ENCODE measurements at places on chromosomes 7 and 10.
A peak's percentile ranks its signal among the peaks of the same experiment; 100 is the strongest.

GRCh38 chr7:151433721-151434400 is 6.1 kb downstream of the CRYGN start:
- DNase-seq: no peak

GRCh38 chr7:83794829-83795228 is 145.9 kb upstream of the SEMA3E start:
- no peak for DNase-seq

- DNase-seq: no peak
Measured at GRCh38 chr10:45154502-45154901, 153.8 kb downstream of the ZNF22 start.

DNA sequence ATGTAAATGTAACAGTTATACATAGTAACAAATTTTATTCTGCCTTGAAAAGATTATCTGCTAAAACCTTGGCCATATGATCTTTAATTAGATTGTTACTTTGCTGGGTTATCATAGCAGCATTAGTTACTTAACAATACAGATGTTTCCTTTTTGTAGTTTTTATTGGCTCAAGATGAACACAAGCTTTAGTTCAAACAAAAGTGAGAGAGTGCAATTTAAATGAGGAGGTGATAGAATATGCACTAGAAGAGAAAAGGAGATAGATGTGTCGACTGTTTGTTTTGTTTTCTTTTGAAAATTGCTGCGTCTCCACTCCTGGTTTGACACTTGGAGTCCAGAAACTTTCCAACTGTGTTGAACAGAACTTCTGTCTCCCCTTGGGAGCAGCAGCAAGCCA is 91.4 kb upstream of the CAV2 start:
- DNase-seq: no peak

DNA sequence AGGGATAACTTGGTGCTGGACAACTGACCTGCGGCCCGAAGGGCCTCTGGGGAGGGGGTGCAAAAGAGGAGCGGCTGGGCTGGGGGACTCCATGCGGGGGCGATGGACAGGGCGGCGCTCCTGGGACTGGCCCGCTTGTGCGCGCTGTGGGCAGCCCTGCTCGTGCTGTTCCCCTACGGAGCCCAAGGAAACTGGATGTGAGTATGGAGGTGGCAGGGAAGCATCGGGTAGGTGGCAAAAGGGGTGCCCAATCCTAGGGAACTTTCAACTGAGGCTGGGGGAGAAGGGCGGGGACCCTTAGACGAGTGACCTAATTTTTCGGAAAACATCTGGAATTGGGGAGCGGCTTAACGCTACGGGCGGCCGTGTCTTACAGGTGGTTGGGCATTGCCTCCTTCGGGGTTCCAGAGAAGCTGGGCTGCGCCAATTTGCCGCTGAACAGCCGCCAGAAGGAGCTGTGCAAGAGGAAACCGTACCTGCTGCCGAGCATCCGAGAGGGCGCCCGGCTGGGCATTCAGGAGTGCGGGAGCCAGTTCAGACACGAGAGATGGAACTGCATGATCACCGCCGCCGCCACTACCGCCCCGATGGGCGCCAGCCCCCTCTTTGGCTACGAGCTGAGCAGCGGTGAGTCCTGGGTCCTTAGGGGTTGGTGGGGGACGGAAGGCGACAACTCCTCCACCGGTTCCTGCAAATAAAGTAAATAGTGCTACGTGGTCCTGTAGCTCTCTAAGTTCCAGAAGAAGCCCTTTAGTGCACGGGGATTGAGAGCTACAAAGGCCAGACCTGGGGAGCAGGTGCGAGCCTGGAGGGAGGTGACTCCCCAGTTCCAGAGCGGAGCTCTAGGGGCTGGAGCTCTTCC is 622 bp downstream of the WNT16 start:
- no peak for DNase-seq

DNA sequence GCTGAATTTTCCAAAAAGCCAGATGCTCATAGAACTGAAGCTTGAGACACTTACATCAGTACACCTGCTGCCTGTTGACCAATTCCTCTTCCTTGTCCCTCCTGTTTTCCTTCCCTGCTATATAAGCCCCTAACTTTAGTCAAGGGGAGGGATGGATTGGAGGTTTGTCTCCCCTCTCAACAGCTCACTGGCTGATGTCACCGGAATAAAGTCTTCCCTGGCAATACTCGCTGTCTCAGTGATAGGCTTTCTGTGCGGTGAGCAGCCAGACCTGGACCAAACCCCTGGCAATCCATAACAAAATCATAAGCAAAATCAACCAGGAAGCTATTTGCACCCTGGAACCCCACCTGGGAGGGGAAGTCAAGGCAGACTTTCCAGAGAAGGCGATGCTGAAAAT is 929 bp upstream of the IRF5 start:
- no peak for DNase-seq

GRCh38 chr10:6920072-6921019 is 340.3 kb upstream of the PRKCQ start:
- DNase-seq: peak; percentile 48

DNA sequence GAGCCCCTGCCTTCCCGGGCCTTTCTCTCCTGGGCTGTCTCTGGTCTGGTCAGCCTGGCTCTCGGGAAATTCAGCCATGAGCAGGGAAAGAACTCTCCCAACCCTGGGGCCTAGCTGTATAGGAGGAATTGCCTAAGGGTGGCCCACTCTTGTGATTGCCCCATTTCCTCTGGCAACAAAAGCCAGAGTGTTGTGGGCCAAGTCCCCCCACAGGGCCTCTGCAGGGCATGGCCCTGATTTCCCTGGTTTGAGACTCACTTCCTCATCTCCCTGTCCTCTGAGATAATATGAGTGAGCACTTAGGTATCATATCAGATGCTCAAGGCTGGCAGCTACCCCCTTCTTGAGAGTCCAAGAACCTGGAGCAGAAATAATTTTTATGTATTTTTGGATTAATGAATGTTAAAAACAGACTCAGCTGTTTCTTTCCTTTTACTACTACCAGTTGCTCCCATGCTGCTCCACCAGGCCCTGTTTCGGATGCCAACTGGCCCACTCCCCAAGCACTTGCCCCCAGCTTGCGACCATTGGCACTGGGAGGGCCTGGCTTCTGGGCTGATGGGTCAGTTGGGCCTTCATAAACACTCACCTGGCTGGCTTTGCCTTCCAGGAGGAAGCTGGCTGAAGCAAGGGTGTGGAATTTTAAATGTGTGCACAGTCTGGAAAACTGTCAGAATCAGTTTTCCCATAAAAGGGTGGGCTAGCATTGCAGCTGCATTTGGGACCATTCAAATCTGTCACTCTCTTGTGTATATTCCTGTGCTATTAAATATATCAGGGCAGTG is 11.4 kb downstream of the IRF5 start:
- DNase-seq: no peak

- no peak for DNase-seq
Measured at GRCh38 chr10:131533846-131534526, 222.5 kb upstream of the TCERG1L start.

- no peak for DNase-seq
Measured at GRCh38 chr10:58982470-58983239, 193.8 kb upstream of the PHYHIPL start.

DNA sequence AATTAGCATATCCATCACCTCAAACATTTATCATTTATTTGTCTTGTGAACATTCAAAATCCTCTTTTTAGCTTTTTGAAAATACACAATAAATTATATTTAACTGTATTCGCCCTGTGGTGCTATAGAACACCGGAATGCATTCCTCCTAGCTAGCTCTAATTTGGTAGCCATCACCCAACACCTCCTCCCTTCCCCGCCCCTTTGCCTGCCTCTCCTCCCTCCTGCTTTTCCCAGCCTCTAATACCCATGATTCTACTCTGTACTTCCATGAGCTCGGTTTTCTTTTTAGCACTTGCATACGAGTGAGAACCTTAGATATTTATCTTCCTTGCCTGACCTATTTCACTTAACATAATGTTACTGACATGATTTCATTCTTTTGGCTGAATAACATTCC is 80.1 kb downstream of the ANKRD26 start:
- DNase-seq: no peak

DNA sequence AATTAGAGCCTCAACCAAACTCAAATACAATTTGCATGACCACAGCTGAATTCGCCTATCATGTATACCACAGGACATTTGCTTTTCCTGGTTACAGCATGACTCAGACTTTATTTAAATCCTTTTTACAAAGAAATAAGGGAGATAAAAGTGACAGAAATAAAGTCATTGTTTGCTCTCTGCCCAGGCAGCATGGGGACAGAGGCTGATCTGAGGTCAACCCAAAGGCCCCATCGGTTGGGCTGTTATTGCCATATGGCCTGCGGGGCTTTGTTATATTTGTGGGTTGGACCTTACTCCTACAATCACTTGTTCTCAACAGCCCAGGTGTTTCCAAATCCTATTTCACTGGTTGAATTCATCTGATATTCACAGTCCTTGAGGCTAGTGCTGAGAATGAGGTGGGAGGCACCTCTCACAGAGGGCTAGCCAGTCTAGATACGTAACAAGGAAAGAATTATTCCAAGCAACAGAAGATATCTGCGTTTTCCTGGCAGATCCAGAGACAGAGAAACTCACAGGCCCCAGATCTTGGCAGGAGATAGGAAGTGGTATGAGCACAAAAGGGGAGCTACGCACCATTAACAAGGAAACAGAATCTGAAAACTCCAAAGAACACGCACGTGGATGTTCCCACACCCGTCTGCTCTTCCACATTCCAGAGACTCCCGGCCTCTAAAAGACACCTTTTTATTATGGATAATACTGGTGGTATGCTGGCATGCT is 117.3 kb downstream of the HIPK2 start:
- no peak for DNase-seq

GRCh38 chr10:125132344-125132743 is 28.0 kb downstream of the CTBP2 start:
- no peak for DNase-seq

- DNase-seq: no peak
Measured at GRCh38 chr7:87590578-87590977, 10.1 kb downstream of the ABCB1 start.

DNA sequence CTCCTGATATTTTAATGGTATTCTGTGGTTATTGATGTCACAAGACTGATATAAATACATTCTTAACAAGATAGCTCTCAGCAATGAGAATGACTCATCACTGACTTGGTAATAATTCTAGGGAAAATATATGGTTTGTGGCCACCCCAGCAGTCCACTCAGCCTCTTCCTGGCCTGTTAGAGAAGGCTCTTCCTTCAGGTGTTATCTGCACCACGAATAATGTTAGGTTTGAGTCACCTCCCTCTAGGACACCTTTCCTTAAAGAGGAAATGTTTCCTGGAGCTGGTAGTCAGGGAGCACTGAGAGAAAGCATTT is 163.3 kb downstream of the SVIL start:
- DNase-seq: no peak

DNA sequence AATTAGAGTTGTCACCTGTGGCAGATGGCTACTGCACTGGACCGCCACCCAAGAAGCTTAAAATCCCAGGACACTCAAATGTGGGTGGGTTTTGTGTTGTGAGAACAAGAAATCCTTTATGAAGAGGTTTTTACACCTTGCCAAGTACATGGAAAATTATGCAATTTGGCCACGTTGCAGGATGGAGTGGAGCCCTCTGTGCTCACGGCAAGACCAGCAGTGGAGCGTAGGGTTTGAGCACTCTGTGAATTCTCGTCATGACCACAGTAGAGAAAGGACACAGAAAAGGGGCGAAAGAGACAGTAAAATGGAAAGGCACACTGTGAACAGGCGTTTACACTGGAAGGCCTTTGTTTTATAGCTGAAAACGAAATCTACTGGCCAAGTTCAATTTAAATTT is 222.6 kb downstream of the ADARB2 start:
- no peak for DNase-seq

DNA sequence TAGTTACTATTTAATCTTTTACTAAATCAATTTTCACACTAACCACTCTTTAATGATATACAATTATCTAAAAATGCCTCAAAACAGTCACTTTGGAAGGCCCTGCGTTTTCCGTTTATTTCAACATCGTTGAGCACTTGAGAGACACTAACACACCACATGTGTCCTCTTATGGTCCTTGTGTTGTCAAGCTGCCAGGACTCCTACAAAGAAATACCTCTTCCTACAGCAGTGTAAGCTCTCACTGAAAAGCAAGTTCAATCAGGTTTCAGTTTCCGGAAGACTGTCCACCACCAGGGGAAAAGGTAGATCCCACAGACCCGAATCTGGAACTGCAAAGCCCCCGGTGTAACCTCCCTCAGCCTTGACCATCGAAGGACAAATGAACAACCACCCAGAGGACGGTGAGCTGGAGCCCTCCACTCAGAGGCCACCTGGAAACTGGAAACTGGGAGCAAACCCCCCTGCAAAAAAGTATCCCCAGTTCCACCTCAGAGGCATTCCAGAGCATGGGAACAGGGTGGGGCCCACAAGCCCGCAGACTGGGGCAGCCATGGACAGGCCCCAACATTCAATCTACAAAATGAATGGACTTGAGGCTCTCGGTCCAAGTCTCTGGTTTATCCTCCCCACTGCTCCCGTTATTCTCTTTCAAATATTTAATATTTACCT is 37.6 kb downstream of the KCNH2 start:
- DNase-seq: no peak

GRCh38 chr7:29499932-29500331 is 63.7 kb upstream of the PRR15 start:
- no peak for DNase-seq

GRCh38 chr7:81469153-81469868 is 300.5 kb downstream of the HGF start:
- DNase-seq: no peak

DNA sequence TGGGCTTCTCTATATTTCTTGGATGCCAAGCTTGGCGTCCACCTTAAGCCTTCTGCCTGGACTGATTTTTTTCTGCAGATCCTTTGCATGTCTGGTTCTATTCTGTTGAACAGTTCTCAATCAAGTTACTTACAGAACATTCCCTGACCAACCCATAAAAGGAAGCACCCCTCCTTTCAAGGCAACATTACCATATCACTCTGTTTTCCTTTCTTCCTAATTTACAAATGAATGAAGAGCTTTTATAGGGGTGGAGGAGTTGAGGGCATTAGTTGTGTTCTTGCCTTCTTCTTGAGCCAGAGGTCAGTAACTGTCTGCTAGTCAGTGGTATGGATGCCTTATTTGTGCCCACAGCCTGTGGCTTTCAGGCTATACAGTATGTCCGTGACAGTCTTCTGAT is 361.0 kb downstream of the PHTF2 start:
- no peak for DNase-seq

DNA sequence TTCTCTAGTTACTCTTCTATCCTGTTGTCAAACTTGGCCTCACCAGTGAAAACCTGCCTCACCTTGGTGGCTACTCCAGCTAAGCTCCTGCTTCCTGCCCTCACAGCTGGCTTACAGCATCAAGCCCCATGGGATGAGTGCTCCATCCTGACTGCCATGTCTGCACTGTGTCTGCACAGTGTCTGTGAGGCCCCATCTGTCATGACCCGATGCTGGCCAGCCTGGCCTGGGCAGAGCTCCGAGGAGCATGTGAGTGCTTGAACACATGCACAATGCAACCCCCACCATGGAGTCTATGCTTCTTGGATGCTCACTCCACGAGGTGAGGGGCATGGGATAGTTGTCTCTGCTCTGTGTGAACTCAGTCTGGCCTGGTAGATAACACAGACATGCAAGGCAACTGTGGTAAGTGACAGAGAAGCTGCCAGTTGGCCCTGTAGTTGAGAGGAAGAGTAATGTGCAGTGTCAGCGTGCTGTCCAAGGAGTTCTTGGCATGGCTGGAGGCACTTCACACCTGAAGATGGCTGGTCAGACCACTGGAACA is 207.1 kb upstream of the ZNF32 start:
- no peak for DNase-seq
